ENCODE measurements at places on chromosomes 12 and 14. TPM values are rescaled to one million over a fixed set of nuclear protein-coding genes. Genes with fewer than 3 reads are reported as not detected.

The NRXN3 gene
- not detected for total RNA-seq

The FERMT2 gene
- 0.24 TPM for total RNA-seq

The RIMBP2 gene
- not detected for total RNA-seq

The PAX9 gene
- not detected for total RNA-seq

- no peak for DNase-seq
- no peaks in the 10 kb centered on the region for H3K27me3 ChIP-seq
- no peak overlapping the region for H3K27ac ChIP-seq
These were observed 80.7 kb downstream of the EPS8 start for GRCh38 chr12:15708396-15709076.

DNA sequence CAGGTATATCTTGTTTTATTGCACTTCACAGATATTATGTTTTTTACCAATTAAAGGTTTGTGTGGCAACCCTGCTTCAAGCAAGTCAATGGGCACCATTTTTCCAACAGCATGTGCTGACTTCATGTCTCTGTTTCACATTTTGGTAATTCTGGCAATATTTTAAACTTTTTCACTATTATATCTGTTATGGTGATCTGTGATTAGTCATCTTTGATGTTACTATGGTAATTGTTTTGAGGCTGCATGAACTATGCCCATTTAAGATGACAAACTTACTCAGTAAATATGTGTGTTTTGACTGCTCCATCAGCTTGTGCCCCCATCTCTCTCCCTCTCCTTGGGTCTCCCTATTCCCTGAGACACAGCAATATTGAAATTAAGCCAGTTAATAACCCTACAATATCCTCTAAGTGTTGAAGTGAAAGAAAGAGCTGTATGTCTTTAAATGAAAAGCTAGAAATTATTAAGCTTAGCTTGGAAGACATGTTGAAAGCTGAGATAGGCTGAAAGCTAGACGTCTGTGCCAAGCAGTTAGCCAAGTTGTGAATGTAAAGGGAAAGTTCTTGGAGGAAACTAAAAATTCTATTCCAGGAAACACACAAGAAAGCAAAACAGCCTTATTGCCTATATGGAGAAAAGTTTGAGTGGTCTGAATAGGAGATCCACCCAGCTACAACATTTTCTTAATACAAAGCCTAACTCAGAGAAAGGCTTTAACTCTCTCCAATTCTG, 365.1 kb downstream of the ATP23 start:
- no peak for DNase-seq
- H3K27ac ChIP-seq, result no peak overlapping the region
- no peak overlapping the region for H3K4me3 ChIP-seq
- H3K36me3 ChIP-seq, result no peaks in the 10 kb centered on the region
- H3K4me1 ChIP-seq, result no peaks in the 10 kb centered on the region

DNA sequence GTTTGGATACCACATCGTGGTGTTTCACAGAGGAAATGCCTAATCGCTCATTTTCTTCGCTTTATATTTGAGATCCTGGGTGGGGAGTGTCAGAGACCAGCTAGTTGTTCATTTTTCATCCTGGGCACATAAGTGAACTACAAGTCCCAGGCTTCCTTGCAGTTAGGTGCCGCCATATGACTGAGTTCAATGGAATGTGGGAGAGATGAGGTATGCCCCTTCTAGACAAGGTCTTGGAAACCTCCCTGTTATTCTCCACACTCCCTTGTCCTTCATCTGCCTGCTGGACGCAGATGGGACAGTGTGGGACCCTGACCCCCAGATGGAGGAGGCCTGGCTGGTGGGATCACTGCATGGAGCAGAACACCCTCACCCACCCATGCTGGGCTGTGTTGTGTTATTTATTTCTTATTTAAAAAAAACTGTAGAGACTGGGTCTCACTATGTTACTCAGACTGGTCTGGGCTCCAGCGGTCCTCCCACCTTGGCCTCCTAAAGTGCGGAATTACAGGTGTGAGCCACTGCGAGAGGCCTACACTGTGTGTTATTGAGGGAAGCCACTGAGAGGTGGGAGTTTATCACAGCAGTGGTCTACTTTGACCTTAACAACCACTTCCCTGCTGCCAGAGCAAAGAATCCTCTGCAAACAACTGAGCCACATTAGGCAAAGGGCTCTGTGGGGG, 42.9 kb upstream of the VRK1 start:
- no peak overlapping the region for H3K4me3 ChIP-seq
- peaks cover 15% of the 10 kb centered on the region for H3K27me3 ChIP-seq
- no peaks in the 10 kb centered on the region for H3K4me1 ChIP-seq
- DNase-seq, result no peak
- H3K36me3 ChIP-seq, result no peaks in the 10 kb centered on the region
- H3K27ac ChIP-seq, result no peak overlapping the region

GRCh38 chr14:23436327-23437132, 1.1 kb upstream of the MYH7 start:
- DNase-seq, result no peak
- H3K4me1 ChIP-seq, result no peaks in the 10 kb centered on the region
- no peak overlapping the region for H3K27ac ChIP-seq
- H3K4me3 ChIP-seq, result no peak overlapping the region
- no peaks in the 10 kb centered on the region for H3K36me3 ChIP-seq

DNA sequence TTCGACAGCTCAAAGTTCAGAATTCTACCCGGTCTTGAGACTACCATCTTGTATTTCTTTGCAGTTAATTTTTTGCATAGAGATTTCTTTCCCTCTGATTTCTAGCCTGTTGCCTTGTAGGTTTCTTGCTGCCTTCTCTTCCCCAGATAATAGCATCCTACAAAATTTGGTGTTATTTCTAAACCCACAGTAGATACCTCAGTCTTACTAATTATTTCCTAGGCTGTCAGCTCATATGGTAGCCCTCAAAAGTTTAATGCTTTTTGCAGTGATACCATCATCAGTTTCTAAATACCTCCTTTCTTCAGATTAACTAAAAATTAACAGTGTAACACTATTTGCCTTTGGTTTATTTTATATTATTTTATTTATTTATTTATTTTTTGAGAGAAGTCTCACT, 61.9 kb upstream of the TMPO start:
- peaks cover 4% of the 10 kb centered on the region for H3K4me1 ChIP-seq
- no peaks in the 10 kb centered on the region for H3K36me3 ChIP-seq
- no peak overlapping the region for H3K27ac ChIP-seq
- no peak overlapping the region for H3K4me3 ChIP-seq
- no peak for DNase-seq
- H3K27me3 ChIP-seq, result peaks cover 27% of the 10 kb centered on the region

DNA sequence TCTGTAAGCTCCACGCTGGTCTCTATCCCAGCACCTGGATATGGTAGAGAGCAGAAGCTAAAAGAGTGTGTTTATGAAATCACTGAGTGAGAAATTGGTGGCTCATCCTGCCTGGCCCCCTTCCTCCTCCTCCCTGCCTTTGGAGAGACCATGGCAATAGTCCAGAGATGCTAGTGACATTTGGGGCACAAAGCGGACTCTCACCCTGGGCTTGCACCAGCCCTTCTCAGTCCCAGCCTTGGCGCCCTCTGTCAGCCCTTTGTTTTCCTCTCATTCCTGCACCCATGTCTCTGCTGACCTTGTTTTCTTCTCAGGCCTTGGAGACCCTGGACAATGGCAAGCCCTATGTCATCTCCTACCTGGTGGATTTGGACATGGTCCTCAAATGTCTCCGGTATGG, 18.2 kb downstream of the ALDH2 start:
- no peaks in the 10 kb centered on the region for H3K4me1 ChIP-seq
- peaks cover 43% of the 10 kb centered on the region for H3K36me3 ChIP-seq
- no peaks in the 10 kb centered on the region for H3K27me3 ChIP-seq
- DNase-seq, result no peak
- no peak overlapping the region for H3K27ac ChIP-seq

GRCh38 chr12:632102-632696, 31.0 kb downstream of the NINJ2 start:
- H3K4me1 ChIP-seq, result peaks cover 56% of the 10 kb centered on the region
- no peak overlapping the region for H3K4me3 ChIP-seq
- no peaks in the 10 kb centered on the region for H3K36me3 ChIP-seq
- no peak for DNase-seq
- H3K27ac ChIP-seq, result peak overlapping the region; percentile 10

- H3K4me3 ChIP-seq, result no peak overlapping the region
- H3K27ac ChIP-seq, result peak overlapping the region; percentile 73
- peaks cover 23% of the 10 kb centered on the region for H3K4me1 ChIP-seq
These were observed 108.7 kb downstream of the BCAT1 start for GRCh38 chr12:24840046-24840800.

- no peaks in the 10 kb centered on the region for H3K27me3 ChIP-seq
- peak overlapping the region; percentile 100 for H3K27ac ChIP-seq
- peaks cover 44% of the 10 kb centered on the region for H3K36me3 ChIP-seq
- H3K4me1 ChIP-seq, result peaks cover 42% of the 10 kb centered on the region
- H3K4me3 ChIP-seq, result peak overlapping the region; percentile 93
These were observed 2.9 kb upstream of the SETD1B start for GRCh38 chr12:121800694-121801594.

- H3K4me3 ChIP-seq, result no peak overlapping the region
- no peak overlapping the region for H3K27ac ChIP-seq
- no peaks in the 10 kb centered on the region for H3K4me1 ChIP-seq
These were observed 159.7 kb upstream of the NTF3 start for GRCh38 chr12:5272018-5272785.

Data from activated B cell treated with CpG ODN at 0.5 μM for 24 hours (primary cell).